ENCODE measurements at places on chromosomes 1 and 21.

DNA sequence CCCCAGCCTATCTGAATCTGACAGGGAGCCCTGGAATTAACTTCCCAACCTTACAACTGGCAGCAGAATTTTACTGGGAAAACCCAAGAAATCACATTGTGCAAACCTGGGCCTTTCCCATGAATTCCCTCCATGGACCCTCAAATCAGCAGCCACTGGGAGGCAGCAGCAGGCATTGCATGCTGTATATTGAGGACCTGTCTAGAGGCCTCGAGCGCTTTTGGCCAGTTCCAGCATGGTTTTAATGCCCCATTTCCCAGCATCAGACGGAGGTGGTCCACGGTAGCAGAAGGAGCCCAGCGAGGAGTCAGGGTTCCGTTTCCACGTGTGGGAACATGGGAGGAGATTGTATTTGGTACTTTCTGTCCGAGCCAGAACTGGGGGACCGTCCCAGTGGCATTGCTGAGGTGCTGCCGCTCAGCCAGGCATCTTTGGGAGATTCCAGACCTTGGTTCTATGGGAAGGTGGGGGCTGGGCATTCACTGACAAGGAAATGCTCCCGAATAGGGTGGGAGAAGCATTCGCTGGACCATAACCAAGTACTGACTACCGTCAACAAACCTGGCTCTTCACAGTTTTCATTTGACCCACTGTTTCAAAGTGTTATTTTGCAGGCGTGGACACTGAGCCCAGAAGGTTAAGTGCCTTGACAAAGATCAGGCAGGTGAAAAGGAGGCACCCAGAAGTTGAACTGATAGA, 15.9 kb downstream of the BMP8A start:
- no peak for DNase-seq

GRCh38 chr1:42324398-42325013, 10.5 kb downstream of the FOXJ3 start:
- no peak for DNase-seq

GRCh38 chr1:162068301-162068700, 1.2 kb upstream of the NOS1AP start:
- DNase-seq, result no peak

- no peak for DNase-seq
Measured at GRCh38 chr1:62726011-62726442, 37.8 kb upstream of the DOCK7 start.

DNA sequence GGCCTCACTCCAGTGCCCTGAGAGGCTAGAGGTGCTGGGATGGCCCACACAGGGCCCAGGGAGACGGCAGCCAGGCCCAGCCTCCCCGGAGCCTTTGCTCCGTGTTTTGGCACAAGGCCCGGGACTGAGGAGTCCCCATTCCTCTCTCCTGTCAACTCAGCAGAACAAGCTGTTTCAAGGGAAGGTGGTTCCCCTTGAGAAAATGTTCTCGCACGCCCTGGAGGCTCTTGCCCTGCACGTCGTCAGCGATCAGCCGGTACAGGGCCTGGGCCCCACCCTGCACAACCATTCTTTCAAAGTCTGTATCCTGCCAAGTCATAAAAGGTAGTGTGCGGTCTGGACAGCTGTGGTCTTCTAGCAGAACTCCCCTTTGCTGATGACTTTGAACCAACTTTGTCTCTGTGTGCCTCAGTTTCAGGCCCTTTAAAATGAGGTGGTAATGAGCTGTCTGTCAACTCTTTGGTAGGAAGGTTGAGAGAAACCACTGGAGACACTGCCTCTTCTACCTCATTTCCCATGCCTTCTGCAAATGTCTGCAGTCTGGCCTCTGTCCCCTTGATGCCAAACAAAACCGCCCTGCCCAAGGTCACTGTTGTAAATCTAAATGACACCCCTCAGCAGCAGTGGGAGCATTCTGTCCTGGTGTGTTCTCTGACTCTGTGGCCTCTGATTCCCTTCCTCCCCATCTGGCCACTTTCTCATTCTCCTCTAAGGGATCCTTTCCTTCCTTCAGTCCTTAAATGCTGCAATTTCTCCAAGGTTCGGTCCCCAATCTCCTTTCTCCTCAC, 138.6 kb upstream of the JUN start:
- DNase-seq, result no peak
